ENCODE measurements at places on chromosomes 7 and 10.

DNA sequence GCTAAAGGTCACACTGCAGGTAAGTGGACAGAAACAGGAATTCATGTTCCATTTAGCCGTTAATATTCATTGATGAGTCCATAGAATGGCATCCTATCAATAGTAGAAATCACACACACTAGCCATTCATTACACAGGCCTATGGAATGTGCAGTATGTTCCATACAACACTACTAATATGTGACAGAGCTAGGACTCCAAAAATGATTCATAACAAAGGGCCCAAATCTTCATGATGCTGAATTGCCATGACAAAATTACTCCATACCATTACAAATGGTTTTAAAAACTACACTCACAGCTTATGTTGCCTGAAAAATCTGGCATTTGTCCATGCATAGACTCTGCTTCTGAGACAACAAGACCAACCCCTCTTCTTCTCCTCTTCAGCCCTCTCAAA is 549.1 kb downstream of the XPNPEP1 start:
- no peak for DNase-seq
- no peaks in the 10 kb centered on the region for H3K27me3 ChIP-seq
- H3K27ac ChIP-seq: no peak overlapping the region

DNA sequence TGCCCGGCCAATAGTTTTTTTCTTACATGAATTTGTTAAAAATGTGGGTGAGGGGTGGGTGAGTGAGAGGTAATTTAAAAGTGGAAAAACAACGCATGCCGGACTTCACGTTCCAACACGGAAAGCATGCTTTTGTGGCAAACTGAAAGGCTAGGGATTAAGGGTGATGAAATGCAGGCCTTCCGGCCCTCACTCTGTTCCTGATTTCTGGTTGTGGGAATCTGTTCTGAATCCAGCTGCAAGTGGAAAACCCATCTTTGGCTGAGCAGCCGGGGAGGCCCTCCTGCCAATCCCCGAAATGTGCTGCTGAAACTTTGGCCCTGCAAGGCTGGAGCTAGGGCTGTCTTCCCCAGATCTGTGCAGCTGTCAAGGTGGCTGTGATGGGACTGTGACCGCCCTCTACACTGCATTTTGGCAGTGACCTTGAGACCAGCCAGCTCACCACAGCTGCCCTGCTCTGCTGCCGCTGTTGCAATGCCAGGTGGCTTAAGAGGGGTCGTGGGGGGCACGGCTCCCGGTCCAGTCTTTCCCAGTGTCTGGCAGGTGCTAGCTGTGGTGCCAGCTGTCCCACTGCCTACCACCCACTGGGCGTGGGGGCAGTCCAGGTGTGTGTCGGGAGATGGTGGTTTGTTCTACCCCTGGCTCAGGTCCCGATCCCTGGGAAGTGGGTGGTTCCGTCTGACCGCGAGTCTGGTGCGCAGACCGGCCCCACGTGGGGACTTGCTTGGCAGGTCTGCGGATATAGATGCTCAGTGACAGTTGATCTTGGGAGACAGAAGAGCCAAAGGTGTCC is 39.0 kb downstream of the TET1 start:
- H3K36me3 ChIP-seq: peaks cover 20% of the 10 kb centered on the region
- no peak for DNase-seq
- H3K27me3 ChIP-seq: no peaks in the 10 kb centered on the region
- H3K27ac ChIP-seq: peak overlapping the region; percentile 25
- H3K4me3 ChIP-seq: peak overlapping the region; percentile 23

DNA sequence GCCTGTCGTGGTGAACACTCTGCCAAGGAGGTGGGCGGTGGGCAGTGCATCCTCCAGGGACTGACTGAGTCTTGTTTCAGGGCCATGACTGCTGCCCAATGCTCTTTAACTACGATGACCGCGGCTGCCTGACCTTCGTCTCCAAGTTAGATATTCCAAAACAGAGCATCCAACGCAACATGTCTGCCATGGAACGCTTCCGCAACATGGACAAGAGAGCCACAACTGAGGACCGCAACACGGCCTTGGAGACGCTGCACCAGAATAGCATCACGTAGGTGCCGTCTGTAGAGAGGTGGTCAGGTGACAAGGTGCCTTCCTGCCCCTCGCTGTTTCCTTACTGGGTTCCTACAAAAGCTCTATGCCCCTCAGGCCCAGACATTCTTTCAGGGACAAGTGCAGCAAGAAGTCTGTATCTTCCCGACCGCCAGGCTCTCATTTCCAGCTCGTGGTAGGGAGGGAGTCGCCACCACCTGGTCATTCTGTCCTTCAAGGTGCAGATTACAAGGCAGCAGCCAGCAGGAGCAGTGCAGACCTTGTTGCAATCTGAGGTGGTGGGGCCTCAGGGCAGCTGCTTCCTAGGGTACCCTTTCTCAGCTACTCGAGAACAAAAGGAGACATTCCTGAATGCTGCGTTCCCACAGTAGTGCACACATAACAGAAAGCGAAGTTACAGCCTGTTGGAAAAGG is 14.9 kb upstream of the ARPC1B start:
- no peak overlapping the region for H3K4me3 ChIP-seq
- H3K27ac ChIP-seq: no peak overlapping the region
- no peaks in the 10 kb centered on the region for H3K27me3 ChIP-seq
- peaks cover 46% of the 10 kb centered on the region for H3K36me3 ChIP-seq
- peaks cover under 1% of the 10 kb centered on the region for H3K4me1 ChIP-seq
- DNase-seq: no peak

DNA sequence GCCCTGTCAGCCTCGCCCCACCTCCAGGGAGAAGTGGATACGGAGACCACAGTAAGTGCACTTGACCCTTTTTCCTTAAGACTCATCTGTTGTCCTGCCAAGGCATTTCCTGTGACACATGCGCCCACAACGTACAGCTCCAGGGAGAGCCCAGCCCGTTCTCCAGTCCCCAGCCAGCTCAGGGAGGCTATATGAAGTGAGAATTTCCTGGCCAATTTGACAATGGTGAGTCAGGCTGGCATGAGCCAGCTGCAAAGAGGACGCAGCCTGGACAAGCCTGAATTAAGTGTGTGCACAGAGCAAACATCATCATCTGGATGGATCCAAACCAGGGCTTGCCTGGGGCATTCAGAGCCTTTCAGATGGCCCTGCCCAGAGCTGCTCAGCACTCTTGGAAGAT is 244.8 kb downstream of the KCNMA1 start:
- peaks cover 7% of the 10 kb centered on the region for H3K27me3 ChIP-seq
- H3K4me1 ChIP-seq: no peaks in the 10 kb centered on the region
- no peaks in the 10 kb centered on the region for H3K36me3 ChIP-seq

DNA sequence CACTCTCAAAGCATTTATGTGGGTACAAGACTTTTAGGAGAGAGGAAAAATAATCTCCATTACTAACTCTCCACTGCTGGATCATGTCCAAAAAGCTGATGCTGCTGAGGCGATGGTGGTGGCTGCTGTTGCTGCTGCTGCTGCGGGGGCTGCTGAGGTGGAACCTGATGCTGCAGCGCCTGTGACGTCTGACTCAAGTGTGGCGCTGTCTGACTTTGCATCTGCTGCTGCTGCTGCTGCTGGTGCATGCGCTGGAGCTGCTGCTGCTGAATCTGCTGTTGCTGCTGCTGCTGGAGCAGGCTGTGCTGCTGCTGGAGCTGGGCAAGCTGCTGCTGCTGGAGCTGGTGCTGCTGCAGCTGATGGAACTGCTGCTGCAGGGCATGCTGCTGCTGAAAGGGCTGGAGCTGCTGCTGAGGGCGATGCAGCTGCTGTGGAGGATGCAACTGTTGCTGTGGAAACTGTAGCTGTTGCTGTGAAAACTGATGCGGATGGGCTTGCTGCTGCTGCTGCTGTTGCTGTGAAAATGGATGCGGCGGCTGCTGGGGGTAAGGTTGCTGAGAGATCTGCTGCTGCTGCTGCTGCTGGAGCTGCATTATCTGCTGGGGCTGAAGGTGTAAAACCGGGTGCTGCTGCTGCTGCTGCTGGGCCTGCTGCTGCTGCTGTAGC is 34.5 kb downstream of the PAXIP1 start:
- no peak overlapping the region for H3K4me3 ChIP-seq
- peaks cover 29% of the 10 kb centered on the region for H3K4me1 ChIP-seq
- peaks cover 54% of the 10 kb centered on the region for H3K36me3 ChIP-seq
- H3K27ac ChIP-seq: no peak overlapping the region
- no peaks in the 10 kb centered on the region for H3K27me3 ChIP-seq

DNA sequence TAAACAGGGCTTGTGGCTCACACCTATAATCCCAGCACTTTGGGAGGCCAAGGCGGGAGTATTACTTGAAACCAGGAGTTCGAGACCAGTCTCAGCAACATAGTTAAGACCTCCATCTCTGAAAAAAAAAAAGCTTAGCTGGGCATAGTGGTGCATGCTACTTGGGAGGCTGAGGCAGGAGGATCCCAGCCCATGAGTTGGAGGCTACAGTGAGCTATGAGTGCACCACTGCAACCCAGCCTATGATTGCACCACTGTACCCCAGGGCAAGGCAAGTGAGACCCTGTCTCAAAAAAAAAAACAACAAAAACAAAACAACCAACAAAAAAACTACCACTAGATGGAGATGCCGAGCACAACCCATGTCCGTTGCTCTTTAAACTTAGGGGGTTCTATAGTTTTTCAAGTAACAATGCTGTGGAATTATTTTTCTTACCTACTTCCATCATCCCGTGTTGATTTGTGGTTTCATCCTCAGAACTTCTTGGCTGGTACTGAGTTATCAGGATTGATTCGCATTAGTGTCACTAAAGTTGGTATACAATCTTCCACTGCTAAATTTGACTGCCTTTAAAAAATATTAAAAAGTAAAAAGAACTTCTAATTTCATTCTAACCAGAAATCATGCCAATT is 12.2 kb upstream of the REPIN1 start:
- peaks cover 39% of the 10 kb centered on the region for H3K4me1 ChIP-seq
- no peak overlapping the region for H3K4me3 ChIP-seq
- peaks cover 4% of the 10 kb centered on the region for H3K27me3 ChIP-seq
- H3K36me3 ChIP-seq: no peaks in the 10 kb centered on the region
- peak overlapping the region; percentile 61 for H3K27ac ChIP-seq
- peak; percentile 42 for DNase-seq

DNA sequence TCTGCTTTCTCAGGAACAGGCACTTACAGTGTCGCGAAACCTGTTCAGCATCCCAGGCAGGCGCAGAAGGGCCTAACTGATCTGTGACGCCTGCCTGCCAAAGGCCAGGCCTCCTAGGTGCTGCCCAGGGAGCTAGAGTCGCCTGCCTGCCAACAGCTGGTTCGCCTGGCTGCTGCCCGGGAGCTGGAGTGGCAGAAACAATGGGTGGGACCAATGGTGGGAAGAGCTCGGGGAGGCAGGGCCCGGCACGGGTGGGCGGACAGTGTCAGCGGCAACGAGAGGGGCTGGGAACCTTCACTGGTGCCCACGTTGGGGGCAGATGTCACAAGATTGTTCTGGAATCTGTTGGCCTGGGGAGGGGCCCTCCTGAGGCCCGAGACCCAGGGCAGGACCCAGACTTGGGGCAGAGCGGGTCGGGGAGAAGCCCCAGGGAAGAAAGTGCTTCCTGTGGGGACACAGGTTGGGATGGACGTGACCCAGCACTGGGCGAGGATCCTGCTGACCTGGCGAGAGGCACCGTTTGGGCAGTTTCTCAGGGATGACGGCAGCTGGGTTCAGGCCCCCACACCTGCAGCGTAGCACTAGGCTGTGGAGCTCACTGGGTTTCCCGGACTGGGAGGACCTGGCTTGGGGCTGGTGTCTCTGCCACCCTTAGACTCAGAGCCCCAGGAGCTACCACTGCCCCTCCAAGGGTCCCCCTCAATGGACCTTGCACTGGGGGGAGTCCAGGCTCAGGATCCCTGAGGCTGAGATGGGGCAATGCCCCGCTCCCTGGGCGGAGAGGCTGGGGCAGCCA is 181.8 kb downstream of the ELFN1 start:
- H3K4me3 ChIP-seq: no peak overlapping the region
- H3K27ac ChIP-seq: no peak overlapping the region
- no peak for DNase-seq
- no peaks in the 10 kb centered on the region for H3K27me3 ChIP-seq
- H3K4me1 ChIP-seq: peaks cover 22% of the 10 kb centered on the region

DNA sequence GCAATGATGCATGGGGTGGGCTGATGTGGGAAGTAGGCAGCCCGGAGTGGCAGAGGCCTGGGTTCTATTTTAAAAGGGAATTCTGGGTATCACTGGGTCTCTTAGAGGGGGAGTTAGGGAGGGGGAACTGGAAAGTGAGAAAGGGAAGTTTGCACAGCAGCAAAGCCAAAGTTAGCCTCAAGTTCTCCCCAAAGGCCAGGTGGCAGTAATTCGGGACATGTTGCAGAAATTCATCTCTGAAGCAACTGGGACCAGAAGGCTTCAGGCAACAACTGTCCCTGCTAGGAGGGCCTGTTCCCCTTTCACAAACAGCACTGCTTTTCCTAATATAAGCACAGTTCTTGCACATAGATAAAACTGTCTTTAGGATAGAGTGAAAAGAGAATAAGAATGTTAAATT is 67.4 kb downstream of the NOD1 start:
- no peaks in the 10 kb centered on the region for H3K4me1 ChIP-seq
- no peak for DNase-seq

DNA sequence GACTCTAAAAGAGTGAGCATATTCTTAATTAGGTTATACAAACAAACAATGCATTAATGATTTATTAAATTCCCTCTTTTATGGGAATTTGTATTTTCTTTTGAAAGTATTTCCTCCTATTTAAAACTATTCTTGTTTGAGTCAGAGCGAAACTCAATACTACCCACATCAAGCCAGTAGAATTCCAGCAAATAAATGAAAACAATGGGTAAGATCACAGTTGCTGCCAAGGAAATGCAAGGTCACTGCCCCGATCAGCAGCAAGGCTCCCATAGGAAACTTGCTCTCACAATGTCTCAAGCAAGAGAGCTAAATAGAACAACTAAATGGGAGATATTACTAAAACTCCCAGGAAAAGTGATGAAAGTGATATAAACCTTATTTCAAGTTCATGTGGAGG is 206.3 kb downstream of the THSD7A start:
- no peak overlapping the region for H3K4me3 ChIP-seq
- H3K36me3 ChIP-seq: no peaks in the 10 kb centered on the region
- H3K4me1 ChIP-seq: no peaks in the 10 kb centered on the region
- H3K27ac ChIP-seq: no peak overlapping the region

DNA sequence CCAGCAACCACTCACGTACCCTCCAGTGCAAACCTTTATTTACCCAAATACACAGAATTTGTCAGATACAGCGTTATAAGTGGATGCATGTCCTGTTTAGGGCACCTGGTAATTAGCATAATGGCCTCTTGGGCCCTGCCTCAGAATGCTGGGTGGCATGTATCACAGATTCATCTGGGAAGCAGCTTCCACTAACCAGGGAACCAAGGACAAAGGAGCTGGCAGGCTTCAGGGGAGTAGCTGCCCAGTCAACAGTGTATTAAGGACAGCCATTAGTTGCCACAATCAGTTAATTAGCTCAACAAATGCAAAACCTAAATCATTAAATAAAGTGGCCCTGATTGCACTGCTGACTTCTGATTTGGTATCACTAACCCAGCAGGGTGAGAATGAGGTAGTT is 105.7 kb downstream of the RAPGEF5 start:
- no peak for DNase-seq
- H3K4me1 ChIP-seq: peaks cover 5% of the 10 kb centered on the region
- peaks cover 4% of the 10 kb centered on the region for H3K27me3 ChIP-seq
- no peak overlapping the region for H3K4me3 ChIP-seq
- H3K27ac ChIP-seq: no peak overlapping the region
- H3K36me3 ChIP-seq: no peaks in the 10 kb centered on the region
